ENCODE measurements at places on chromosomes 13 and 19.

- no peak for DNase-seq
These were observed 5.9 kb upstream of the FBN3 start for GRCh38 chr19:8155318-8155717.

GRCh38 chr13:108755083-108755482 is 125.7 kb downstream of the MYO16 start:
- DNase-seq, result no peak

DNA sequence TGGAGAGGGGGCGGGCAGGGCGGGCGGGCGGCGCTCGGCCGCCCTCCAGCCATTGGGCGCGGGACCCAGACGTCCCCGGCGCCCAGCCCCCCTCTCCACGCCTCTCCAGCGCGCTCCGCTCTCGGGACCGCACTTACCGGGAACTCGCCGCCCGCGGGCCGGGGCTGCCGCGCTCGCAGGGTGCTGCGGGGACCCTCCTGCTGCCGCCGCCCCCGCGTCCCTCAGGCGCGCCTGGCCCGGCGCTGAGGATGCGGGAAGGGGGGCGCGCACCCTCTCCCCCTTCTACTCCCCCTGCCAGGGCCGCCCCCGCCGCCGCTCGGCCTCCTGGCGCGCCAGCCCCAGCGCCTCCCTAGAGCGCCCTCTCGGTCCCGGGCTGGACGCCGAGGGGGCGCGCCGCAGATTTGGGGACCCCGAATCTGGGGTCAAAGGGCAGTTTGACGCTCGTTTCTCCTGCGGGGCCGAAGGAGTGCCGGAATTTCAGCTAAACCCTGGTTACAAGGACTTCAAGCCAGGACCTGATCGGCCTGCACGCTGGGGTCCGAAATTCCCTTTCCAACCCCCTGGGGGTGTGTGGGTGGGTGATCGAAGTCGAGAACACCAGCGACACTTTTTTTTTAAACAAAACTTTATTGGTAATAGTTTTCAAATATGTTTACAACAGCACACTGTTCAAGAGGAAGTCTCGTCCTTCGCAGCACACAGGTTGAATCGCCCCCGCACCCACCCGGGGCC is 696 bp upstream of the SAMD1 start:
- no peak for DNase-seq

GRCh38 chr19:8893419-8893818 is 61.2 kb downstream of the MBD3L1 start:
- DNase-seq, result no peak

GRCh38 chr13:109162248-109163036 is 533.0 kb downstream of the MYO16 start:
- no peak for DNase-seq
